ENCODE measurements at places on chromosomes 2 and 18.

- DNase-seq = peak; percentile 70
Measured at GRCh38 chr18:12747530-12748315, 44.9 kb downstream of the PSMG2 start.

DNA sequence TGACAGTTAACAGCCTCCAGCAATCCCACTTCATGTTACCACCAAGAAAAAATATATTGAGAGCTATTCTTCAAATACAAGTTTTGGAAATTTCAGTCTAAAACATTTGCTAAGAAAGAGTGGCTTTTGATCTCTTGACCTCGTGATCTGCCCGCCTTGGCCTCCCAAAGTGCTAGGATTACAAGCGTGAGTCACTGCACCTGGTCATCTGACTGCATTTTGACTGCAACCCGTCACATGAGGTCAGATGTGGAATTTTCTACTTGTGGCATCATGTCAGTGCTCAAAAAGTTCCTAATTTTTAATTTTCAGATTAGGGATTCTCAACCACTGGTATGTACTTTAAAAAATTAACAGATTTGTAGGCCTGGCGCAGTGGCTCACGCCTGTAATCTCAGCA, 9.1 kb upstream of the CLK1 start:
- peak; percentile 69 for DNase-seq

DNA sequence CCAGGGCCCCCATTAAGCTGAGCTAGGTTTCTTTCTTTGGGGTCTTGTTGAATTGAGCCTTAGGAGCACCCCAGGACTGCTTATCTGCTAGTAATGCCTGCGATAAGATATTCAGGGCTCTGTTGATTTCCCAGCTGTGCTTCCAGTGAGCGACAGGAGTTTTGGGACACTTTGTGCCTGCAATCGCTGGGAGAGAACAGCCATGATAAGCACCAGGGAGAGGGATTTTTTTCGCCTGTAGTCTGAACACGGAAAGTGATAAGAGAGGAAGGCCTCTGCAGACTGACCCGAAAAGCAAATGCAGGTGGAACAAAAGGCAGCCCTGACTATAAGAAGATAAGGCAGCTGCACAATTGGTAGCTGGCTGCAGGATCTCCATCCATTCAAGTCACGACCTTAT, 244.3 kb downstream of the CNTNAP5 start:
- DNase-seq = no peak

DNA sequence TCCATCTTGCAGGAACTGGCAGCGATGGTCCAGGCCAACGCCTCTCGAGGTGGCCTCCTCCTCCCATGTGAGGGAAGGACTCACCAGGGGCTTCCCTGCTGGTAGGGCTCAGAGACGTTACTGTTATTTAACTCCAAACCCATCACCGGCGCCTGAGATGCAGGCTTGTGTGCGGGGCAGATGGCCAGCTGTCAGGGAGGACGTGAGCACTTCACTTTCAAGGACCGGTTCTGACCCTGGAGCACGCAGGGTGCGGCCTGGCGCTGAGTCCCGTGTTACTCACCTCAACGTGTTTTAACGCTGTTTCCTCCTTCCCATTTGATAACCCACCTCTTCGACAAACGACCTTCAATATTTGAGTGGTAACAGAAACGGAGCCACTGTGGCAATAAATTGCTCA, 350.2 kb downstream of the ZNF516 start:
- no peak for DNase-seq

DNA sequence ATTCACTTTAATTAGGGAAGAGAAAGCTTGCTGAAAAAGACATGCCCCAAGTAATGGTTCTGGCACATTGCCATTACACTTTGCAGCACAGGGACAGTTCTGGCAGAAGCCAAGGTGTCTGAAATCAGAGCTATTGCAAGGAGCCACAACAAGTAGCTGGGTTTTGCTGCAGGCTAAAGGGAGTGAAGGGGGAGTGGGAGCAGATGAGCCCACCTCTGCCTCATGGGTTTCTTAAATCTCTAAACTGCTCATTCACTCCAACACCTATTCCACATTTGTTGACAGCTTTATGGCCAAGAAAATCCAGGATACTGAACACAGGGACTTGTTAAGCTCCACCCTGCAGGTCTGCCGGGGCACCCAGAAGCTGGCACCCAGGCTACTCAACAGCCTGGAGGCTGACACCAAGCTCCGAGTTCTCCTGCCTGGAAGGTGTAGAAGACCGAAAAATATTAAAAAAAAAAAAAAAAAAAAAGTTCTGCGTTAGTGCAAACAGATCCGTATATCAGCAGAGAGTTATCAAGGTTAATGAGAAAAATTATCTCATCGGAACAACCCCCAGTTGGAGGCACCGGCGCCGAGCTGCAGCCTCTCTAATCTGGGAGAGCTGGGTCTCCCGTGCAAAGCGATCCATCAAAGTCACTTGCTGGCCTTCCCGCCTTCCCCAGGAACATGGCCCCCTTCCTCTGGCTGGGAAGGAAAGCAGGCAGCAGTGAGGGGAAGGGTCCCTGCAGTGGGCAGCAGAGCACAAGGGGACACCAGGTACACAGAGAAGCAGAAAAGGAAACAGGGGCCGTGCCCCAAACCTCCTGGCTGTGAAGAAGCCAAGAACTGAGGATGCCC, 123.7 kb downstream of the HNMT start:
- no peak for DNase-seq

- no peak for DNase-seq
Measured at GRCh38 chr18:45163871-45164270, 451.4 kb upstream of the SLC14A2 start.

DNA sequence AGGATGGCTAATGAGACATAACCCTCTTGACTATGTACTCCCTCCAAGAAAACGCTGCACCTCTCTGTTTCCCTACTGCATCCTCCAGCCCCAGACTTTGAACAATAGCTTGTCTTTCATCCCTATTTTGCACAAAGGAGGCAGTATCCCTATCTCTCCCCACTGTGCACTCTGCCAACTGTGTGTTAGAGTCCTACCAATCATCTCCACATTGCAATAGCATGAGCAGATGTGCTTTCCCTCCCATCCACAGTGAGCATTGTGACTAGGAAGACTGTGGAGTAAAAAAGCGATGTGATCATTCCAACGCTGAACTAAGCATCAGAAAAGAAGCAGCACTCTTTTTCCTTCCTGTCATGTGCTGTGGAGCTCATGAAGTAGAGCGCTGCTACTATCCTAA, 206.3 kb upstream of the GULP1 start:
- DNase-seq = no peak

- no peak for DNase-seq
Measured at GRCh38 chr2:221676566-221677172, 104.6 kb upstream of the EPHA4 start.

GRCh38 chr2:11602563-11603204, 67.3 kb downstream of the NTSR2 start:
- no peak for DNase-seq

Measured in LHCN-M2 (cell line).